ENCODE measurements at places on chromosomes 11 and 22. TPM values are rescaled to one million over a fixed set of nuclear protein-coding genes. Genes with fewer than 3 reads are reported as not detected.

DNA sequence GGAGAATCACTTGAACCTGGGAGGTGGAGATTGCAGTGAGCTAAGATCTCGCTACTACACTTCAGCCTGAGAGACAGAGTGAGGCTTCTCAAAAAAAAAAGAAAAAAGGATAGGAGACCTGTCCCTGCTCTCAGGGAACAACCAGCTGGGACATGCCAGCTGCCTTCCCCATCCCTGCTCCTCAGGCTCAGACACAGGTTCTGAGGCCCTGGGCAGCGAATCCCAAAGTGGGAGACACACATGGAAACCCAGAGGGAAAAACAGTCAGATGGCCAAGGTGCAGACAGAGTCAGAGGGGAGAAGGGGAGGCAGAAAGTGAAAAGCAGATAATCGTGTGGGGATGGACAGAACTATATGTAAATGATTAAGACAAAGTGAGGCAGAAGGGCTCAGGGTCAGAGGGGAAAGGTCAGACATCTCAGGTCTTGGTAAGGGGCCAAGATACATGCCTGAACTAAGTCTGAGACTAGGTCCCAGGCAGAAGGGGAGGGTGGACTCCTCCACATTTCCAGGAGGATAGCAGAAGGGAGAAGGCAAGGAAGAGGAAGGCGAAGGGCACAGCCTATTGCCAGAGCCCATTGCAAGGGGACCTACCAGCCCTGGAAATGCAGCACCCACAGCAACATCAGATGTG lies 14.2 kb downstream of the STARD10 start:
- no peak overlapping the region for H3K4me3 ChIP-seq
- DNase-seq, result no peak
- H3K27me3 ChIP-seq, result no peaks in the 10 kb centered on the region

- H3K27me3 ChIP-seq, result no peaks in the 10 kb centered on the region
- DNase-seq, result peak; percentile 25
- no peak overlapping the region for H3K4me3 ChIP-seq
- H3K36me3 ChIP-seq, result peaks cover 82% of the 10 kb centered on the region
Observed at GRCh38 chr11:65867284-65868071, 5.1 kb downstream of the EFEMP2 start.

DNA sequence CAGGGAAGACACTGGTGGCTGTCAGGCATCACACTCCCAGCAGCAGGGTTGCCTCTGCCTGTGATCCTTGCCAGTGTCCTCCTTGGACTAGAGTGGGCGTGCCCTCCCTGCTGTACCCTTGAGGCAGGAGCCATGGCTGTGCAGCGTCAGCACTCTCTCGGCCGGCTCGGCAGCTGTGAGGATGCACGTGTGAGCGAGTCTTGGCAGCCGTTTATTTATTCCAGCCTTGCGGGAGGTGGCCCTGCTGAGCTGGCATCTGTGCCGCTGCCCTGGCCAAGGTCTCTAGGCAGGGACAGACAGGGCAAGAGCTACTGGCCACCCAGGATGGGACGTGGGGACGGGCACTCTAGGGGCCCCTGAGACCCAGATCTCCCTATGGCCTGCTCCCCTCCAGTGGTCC lies 33.9 kb downstream of the TSPAN4 start:
- DNase-seq, result peak; percentile 90
- H3K27ac ChIP-seq, result peak overlapping the region; percentile 58
- no peak overlapping the region for H3K4me3 ChIP-seq
- peaks cover 11% of the 10 kb centered on the region for H3K4me1 ChIP-seq

- peaks cover 7% of the 10 kb centered on the region for H3K27me3 ChIP-seq
- peaks cover 21% of the 10 kb centered on the region for H3K4me1 ChIP-seq
- DNase-seq, result no peak
- H3K36me3 ChIP-seq, result no peaks in the 10 kb centered on the region
- no peak overlapping the region for H3K4me3 ChIP-seq
Observed at GRCh38 chr11:66012946-66013761, 1.3 kb downstream of the CST6 start.

DNA sequence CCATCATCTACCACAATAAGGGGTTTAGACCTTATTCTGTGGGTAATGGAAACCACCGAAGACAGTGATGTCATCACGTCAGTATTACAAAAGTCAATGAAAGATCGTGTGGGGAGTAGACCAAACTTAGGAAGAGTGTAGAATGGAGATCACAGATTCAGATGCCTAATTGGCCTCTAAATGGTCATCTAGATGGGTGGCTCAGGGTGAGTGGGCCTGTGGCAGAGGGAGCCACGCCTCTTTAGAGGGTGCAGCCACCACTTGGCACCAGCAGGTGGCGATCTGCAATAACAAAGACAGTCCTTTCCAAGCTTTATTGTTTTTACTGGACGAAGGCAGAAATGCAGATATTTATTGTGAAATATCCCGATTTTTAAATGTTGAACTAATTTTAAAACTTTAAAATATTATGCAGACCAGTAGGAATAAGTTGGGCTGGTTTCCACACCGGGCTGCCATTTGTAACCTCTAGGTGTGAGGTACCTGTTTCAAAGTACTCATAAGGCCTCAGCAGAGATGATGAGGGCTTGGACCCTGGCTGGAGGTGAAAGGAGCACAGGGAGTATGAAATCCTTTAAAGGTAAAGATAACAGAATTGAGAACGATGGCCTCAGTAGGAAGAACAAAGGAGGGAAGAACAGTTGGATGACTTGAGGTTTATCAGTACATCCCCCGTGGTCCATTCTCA lies 222.0 kb downstream of the DBX1 start:
- no peak overlapping the region for H3K4me3 ChIP-seq
- H3K27ac ChIP-seq, result no peak overlapping the region
- no peaks in the 10 kb centered on the region for H3K27me3 ChIP-seq

DNA sequence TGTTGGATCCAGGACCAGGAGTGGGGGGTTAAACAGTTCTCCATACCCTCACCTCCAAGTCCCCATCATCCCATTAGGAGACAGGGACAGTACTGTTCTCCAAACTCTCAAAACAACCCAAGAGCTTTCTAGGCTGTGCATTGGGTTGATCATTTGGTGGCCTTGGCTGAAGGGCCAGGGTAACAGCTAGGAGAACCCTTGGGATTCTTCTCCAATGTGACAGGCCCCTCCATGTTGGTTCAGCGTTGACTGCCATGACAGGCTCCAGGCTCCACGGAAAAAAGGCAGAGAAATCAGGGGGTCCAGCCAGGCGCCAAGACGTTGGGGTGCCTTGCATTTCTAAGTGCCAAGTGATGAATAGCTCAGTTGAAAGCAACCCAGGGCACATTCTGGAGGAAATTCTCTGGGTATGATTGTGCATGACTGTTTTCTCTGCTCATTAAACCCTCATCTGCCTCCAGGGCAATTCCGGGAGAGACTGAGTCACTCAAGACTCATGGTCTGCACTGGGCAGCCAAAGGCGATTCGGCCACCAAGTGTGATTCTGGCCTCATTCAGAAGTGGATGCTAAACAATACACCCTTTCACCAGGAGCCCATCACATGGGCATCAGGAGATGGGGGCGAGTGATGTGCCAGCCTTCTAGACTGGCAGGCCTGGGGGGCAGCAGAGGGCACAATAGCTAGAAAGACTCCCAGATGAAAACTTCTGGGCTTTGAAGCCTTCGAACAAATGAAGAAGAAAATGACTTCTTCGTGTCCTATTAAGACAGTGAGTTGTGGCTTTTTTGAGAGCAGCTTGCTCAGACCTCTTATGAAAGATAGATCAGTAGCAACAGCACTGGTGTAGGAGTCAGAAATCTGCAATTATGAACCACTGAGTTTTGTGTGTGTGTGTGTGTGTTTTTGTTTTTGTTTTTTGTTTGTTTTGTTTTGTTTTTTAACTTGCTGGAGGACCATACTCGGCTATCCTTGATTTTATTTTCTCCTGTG lies 27.7 kb downstream of the CD44 start:
- no peaks in the 10 kb centered on the region for H3K27me3 ChIP-seq
- H3K4me3 ChIP-seq, result no peak overlapping the region
- peak overlapping the region; percentile 50 for H3K27ac ChIP-seq

GRCh38 chr11:20672575-20672974 lies 3.2 kb downstream of the NELL1 start:
- DNase-seq, result no peak
- peaks cover 4% of the 10 kb centered on the region for H3K4me1 ChIP-seq
- no peaks in the 10 kb centered on the region for H3K36me3 ChIP-seq
- no peaks in the 10 kb centered on the region for H3K27me3 ChIP-seq
- no peak overlapping the region for H3K4me3 ChIP-seq

DNA sequence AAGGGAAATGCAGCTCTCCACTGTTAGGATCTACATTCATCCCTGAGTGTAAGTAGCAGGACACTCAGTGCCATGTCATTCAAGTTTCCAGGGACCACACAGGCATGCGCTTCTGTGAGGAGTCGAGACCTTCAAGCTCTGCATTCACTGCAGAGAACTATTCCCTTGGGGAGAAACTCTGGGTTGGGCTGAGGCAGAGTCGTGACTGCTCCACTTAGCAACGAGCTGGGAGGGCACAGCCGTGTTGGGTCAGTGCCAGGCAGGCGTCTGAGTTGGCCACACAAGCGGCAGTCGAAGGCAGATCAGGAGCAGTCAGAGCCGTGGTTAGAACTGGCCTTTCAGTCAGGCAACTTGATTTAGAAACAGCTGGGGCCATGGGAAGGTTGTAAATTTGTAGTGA lies 14.7 kb downstream of the MPEG1 start:
- peak; percentile 82 for DNase-seq
- no peaks in the 10 kb centered on the region for H3K4me1 ChIP-seq
- H3K27ac ChIP-seq, result no peak overlapping the region
- H3K36me3 ChIP-seq, result peaks cover 2% of the 10 kb centered on the region
- no peaks in the 10 kb centered on the region for H3K27me3 ChIP-seq

DNA sequence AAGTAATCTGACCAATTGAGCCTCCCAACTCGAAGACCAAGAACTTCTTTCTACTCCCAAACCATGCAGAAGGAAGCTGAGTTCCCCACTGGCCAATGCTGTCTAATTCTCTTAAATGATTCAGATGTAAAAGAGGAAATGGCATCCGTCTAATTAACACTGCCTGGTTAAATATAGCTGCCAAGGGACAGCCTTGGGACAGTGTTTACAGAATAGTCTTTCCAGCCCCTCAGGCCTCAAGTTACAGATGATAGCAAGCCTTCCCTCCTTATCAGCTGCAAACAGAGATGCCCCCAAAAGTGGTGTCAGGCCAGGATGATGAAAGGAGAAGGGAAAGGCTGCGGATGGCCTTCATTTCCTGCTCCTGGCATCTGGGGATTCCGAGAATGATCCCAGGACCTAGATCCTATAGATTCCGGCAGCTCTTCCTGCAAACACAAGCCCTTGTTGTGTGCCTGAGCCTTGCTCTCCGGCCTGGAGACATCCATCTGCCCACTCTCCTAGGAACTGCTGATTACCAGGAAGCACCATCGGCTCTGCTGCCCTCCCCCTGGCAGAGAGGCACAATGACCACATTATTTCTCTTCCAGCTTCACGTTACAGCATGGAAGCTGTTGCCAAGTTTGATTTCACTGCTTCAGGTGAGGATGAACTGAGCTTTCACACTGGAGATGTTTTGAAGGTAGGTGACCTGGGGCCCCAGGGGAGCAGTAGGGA lies 13.5 kb upstream of the TMA7B start:
- H3K27ac ChIP-seq, result no peak overlapping the region
- DNase-seq, result no peak
- no peaks in the 10 kb centered on the region for H3K36me3 ChIP-seq
- H3K4me1 ChIP-seq, result no peaks in the 10 kb centered on the region

GRCh38 chr22:43001271-43002201 lies 13.4 kb downstream of the PACSIN2 start:
- H3K4me3 ChIP-seq, result no peak overlapping the region
- no peaks in the 10 kb centered on the region for H3K27me3 ChIP-seq
- no peak for DNase-seq
- peaks cover 53% of the 10 kb centered on the region for H3K4me1 ChIP-seq
- H3K27ac ChIP-seq, result peak overlapping the region; percentile 48
- no peaks in the 10 kb centered on the region for H3K36me3 ChIP-seq

DNA sequence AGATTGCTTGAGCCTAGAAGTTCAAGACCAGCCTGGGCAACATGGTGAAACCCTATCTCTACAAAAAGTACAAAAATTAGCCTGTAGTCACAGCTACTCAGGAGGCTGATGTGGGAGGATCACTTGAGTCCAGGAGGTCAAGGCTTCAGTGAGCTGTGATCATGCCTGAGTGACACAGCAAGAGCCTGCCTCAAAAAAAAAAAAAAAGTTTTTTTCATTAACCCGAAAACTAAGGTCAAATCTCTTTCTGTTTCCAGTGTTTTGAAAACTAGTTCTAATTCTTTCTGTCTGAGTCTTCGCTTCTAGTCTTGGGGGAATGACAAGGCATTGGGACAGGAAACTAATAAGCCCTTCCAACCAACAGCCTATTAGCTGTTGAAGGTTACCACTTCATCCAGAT lies 57.6 kb downstream of the LIF start:
- H3K36me3 ChIP-seq, result no peaks in the 10 kb centered on the region
- no peaks in the 10 kb centered on the region for H3K4me1 ChIP-seq
- H3K27ac ChIP-seq, result no peak overlapping the region
- peaks cover 23% of the 10 kb centered on the region for H3K27me3 ChIP-seq
- H3K4me3 ChIP-seq, result no peak overlapping the region
- DNase-seq, result no peak

- no peak overlapping the region for H3K4me3 ChIP-seq
- no peak for DNase-seq
Observed at GRCh38 chr11:7906481-7906880, 24.6 kb downstream of the OR10A6 start.

- no peaks in the 10 kb centered on the region for H3K27me3 ChIP-seq
- no peaks in the 10 kb centered on the region for H3K36me3 ChIP-seq
- no peak overlapping the region for H3K4me3 ChIP-seq
- no peak for DNase-seq
- peaks cover 47% of the 10 kb centered on the region for H3K4me1 ChIP-seq
Observed at GRCh38 chr22:26584010-26584409, 5.9 kb downstream of the TPST2 start.

GRCh38 chr11:113974741-113975470 lies at the start of gene HTR3A:
HTR3A (plus strand) TSS chr11:113975108; CDS start chr11:113975326, 218 bp downstream.
- H3K36me3 ChIP-seq, result no peaks in the 10 kb centered on the region
- peaks cover 8% of the 10 kb centered on the region for H3K4me1 ChIP-seq
- H3K4me3 ChIP-seq, result no peak within 1 kb of the TSS

GRCh38 chr11:44113018-44113417 lies 17.5 kb downstream of the EXT2 start:
- H3K4me3 ChIP-seq, result no peak overlapping the region
- H3K27me3 ChIP-seq, result no peaks in the 10 kb centered on the region
- peaks cover 29% of the 10 kb centered on the region for H3K4me1 ChIP-seq
- peaks cover 69% of the 10 kb centered on the region for H3K36me3 ChIP-seq
- no peak overlapping the region for H3K27ac ChIP-seq

DNA sequence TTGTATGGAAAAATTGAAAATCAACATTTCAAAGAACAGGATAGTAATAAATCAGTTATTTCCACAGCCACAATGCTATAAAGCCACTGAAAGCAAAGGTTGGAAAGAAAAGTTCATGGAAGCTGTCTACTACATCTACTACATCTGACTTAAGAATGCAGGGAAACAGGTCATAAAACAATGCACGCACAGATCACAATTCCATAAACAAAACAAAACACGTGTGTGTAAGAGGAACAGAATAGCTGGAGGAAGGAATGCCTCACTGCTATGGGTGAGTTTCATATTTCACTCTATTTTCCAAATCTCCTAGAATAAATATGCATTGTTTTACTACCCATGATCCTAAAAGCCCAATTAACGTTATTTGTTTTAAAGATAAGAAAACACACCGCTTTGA lies 66.3 kb downstream of the NCAPD3 start:
- H3K27ac ChIP-seq, result no peak overlapping the region
- no peak overlapping the region for H3K4me3 ChIP-seq
- no peak for DNase-seq

PLAAT5 gene
- 0.38 TPM for total RNA-seq

P2RX3 gene
- 0.47 TPM for total RNA-seq

MS4A3 gene
- not detected for total RNA-seq

CRYBA4 gene
- total RNA-seq, result not detected

TTLL12 gene
- total RNA-seq, result 13.3 TPM

C22orf42 gene
- not detected for total RNA-seq

ROM1 gene
- 2.7 TPM for total RNA-seq

MMP10 gene
- not detected for total RNA-seq
